ENCODE measurements at places on chromosomes 11 and 22.

DNA sequence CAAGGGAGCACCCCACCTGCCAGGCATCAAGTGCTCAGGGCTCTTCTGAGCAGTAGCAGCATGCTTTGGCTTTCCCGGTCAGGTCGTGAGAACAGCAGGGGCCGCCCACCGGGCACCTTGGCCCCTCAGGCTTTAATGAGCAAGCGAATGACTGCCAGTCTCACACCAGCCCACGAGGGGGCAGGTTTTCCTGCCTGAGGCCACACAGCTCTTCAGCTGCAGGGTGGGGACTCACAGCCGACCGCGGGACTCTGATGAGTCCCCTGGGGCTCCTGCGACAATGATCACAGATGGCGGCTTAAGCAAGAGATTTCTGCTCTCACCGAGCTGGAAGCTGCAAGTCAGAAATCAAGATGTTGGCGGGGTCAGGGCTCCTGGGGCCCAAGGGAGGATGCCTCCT is 14.3 kb upstream of the FGF19 start:
- peak; percentile 97 for DNase-seq

GRCh38 chr11:69144316-69145049 is 11.3 kb upstream of the SMIM38 start:
- no peak for DNase-seq

GRCh38 chr11:67266449-67267187 is at the start of gene GRK2:
Gene GRK2 (plus strand): TSS chr11:67266473. CDS start chr11:67266700, 227 bp downstream.
- DNase-seq, result no peak

GRCh38 chr11:95364324-95365295 is 133.6 kb upstream of the SESN3 start:
- no peak for DNase-seq

DNA sequence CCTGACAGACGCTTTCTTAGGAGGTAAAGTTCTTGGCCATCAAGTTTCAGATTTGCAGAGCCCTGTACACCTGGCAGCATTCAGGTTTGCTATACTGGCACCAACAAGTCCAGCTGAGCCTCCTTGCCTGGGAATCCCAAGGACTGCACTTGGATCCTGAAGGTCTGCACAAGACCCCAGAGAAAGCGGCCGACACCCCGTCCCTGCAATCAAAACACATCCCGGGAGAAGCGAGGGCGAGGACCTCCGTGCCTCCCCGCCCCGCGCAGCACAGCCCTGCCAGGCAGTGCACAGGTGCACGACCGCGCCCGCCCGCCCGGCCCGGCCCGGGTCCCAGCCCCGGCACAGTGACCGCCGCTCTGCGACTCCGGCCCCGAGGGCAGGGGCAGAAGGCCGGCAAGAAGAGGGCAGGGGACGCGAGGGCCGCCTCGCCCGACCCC is 559 bp downstream of the MRTFA start:
- no peak for DNase-seq

GRCh38 chr22:44522526-44523170 is 24.6 kb upstream of the RTL6 start:
- no peak for DNase-seq

GRCh38 chr11:4826425-4826824 is 5.3 kb downstream of the OR51F2 start:
- DNase-seq, result peak; percentile 25

DNA sequence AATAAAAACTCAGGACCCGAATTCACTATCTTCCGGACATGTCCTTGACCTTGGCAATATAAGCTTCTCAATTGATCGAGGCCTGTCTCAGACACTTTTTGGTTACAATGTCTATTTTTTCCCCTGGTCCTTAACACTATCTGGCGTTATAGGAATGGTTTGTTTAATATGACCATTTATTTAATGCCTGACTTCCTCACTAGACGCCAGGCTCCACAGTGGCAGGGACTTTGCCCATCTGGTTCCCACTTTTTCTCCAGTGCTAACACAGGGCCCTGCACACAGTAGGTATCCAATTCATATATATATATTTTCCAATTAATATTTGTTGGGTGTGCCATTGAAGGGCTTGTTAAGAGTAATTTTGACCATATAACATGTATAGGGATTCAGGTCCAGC is 7.9 kb upstream of the CBX6 start:
- DNase-seq, result no peak

GRCh38 chr11:35303596-35304385 is 115.6 kb downstream of the SLC1A2 start:
- DNase-seq, result no peak

DNA sequence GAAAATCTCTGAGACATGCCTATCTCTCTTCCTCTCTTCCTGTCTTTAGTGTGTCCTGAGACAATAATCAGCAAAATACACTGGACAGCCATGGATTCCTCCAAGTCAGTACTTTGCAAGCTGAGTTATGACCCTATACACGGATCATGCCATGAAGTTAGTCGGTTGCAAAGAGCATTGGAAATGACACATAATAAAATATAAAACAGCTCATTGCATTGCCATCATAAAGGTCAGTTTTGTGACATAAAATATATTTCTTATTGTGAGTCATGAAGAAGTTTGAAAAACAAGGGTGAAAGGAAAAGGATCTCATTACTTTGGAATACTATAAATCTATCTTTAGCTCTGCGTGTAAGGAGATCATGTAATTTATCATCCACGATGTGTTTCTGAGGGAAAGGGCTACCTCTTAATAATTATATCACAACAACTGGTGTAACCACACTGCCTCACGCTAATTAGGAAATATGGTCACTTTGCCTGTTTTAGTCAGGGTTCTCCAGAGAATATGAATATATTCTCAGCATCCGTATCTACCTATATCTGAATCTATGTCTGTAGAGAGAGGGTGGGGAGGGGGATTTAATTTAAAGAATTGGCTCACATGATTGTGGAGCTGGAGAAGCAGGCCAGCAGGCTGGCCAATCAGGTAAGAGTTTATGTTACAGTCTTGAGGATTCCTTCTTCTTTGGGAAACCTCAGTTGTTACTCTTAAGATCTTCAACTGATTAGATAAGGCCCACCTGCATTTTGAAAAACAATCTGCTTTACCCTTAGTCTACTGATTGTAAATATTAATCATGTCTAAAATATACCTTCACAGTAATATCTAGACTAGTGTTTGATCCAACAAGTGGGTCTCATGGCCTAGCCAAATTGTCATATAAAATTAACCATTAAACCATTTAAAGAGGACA is 198.8 kb downstream of the FAT3 start:
- no peak for DNase-seq

DNA sequence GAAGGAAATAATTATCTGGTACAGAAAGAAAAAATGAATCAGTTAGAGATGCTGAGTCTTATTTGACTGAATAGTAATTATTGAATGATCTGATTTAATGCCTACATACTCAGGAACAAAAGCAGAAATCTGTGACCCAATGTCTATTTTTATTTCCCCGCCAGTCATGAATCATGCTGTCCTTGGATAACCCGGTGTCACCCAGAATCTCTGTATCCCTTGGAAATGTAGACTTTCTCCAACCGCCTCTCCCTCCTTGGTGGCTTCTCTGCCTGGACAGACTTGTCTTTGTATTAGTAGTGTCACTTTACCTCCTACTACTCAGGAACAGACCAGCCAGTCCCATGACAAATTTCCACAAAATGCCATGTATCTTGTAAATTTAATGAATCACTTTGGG is 173.3 kb upstream of the PDGFD start:
- DNase-seq, result no peak

- no peak for DNase-seq
Measured at GRCh38 chr11:105635466-105635865, 25.6 kb downstream of the GRIA4 start.

DNA sequence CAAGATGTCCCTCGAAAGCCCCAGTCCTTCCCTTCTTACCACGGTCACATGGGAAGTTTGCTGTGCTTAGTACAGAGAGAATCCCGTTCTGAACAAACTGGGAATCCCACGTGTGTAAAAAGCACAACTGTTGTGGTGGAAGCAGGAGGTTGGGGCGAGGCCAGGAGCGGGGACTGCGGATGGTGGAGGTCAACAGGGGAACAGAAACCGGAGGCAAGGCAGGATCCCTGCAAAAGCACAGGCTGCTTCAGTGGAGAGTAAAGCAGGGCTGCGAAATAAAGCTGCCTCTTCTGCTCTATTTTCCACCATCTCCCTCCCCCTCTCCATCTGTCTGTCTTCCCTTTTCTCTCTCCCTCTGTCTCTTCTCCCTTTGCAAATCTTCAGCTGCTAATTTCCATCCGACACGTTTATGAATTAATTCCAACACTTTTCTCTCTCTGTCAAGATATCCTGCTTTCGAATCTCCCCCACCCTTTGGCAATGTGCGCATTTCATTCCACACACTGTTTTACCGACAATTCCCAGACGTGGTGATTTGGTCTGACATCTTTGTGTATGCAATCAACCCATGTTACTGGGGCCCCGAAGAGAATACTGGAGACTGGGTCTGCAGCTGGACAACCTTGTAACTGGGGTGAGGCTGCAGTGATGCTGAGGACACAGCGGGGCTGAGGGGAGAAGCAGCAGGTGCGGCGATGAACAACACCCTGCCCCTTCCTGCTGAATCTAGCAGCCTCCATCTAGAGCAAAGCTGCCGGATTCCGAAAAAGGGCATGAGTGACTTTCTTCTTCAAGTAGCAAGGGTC is 571.8 kb downstream of the OPCML start:
- peak; percentile 56 for DNase-seq

GRCh38 chr22:24753914-24754313 is 20.6 kb downstream of the PIWIL3 start:
- no peak for DNase-seq

DNA sequence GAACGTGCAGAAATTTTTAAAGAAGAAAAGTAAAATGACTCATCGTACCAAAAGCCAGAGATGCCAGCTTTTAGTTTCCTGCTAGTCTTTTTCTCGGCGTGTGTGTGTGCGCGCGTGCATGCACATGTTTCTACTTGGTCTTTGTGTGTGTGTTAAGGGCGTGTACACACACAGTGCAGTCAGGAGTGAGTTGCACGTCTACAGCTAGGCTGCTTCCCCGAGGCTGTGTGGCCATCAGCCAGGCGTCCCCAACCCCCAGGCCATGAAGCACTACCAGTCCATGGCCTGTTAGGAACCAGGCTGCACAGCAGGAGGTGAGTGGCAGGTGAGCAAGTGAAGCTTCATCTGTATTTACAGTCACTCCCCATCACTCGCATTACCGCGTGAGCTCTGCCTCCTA is 36.4 kb downstream of the KCNQ1 start:
- DNase-seq, result no peak
